Muscle of leg (tissue), 16 donors: ENCODE measurements at places on chromosomes 4 and X. TPM values are rescaled to one million over a fixed set of nuclear protein-coding genes. Genes with fewer than 3 reads are reported as not detected.

ZCCHC18 gene
- 2.3 TPM for total RNA-seq

DNA sequence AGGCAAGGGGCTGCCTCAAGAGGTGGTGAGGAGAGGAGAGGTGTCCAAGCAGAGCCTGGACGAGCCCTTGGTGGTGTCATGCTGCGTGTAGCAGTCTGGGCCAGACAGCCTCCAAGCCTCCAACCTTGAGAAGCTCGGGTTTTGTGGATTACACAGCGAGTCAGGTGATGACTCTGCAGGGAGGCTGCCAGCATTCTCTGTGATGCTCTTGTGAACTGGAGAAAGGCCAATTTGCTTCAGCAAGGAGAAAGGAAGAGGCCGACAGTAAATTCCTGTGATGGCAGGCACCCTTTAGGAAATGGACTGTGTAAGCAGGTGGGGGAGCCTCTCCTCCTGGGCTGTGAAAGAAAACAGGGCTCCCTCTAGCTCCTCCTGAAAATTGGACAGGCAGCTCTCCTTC is 36.0 kb upstream of the CD99L2 start:
- no peak for DNase-seq

- DNase-seq: no peak
These were observed 74.6 kb upstream of the STOX2 start for GRCh38 chr4:183830438-183830985.

DNA sequence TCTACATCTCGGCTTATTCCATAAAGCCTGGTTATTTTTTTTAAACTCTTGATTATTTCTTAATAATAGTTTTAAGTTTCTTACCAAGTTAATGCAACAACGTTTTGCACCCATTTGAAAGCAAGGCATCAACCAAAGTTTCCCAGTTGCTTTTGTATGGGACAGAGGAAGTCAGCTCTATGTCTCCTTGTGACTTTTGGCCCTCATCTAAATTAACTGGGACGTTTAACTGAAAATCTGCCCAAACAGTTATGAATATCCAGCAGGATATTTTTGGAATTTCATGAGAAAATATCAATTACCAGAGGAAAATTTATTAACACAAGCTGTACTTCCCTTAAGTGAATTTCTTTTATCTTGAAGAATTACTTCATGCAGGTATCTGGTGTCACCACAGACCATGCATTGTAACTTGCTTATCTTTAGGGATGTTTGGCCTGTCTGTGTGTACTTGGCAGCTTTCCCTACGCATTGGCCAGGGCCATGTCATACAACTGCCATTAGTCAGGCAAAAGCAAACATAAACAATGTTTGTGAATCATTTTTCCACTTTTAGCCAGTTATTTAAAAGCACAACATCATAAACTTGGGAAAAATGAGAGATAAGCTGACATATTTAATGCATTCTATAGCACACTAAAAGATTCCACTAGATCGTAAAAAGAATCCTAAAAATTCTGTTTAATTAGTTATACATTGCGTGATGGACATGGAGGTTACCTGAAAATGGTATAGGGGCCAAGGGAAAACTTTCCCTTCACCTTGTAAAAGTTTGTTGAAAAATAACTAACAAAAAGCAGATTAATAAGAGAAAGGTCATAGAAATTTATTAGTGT is 101.4 kb upstream of the PDE5A start:
- DNase-seq: no peak

DNA sequence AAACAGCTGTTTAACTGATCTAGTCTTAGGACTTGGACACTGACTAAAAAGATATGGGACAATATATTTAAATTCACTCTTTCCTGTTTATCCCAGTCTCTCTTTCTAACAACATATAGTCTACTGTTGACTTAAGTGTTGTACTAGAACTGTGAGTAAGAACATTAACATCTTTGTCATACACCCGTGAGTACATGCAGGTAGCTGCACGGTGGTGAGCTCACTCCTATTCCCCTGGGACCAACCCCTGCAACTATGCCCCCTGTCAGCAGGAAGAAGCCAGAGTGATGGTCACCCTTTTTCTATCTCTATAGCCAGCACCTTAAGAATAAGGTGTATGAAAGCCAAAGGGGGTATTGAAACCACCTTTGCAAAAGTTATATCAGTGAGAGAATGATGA is 17.6 kb downstream of the TBL1X start:
- no peak for DNase-seq
